ENCODE measurements at places on chromosomes 3 and 15.
A peak's percentile ranks its signal among the peaks of the same experiment; 100 is the strongest.

DNA sequence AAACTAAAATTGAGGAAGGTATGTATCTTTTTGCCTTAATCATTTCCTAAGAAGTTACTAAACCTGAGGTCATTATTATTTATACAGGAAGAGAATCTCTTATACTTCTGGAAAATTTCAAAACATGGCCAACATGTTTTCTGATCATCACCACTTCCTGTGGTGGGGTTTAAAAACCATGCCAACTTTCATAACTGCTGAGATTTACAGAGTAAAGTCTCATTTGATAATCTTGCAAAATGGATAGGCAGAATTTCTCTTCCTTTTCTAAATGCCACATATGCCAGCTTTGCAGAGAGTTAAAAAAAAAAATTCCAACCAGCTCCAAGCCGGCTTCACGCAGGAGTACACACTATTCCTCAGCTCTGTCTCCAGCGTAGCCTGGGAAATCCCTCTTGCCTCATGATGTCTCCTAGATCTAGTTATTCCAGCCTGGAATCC lies 124.3 kb upstream of the SPRED1 start:
- no peak for DNase-seq

- no peak for DNase-seq
Measured at GRCh38 chr3:14920536-14920935, 26.8 kb upstream of the NR2C2 start.

DNA sequence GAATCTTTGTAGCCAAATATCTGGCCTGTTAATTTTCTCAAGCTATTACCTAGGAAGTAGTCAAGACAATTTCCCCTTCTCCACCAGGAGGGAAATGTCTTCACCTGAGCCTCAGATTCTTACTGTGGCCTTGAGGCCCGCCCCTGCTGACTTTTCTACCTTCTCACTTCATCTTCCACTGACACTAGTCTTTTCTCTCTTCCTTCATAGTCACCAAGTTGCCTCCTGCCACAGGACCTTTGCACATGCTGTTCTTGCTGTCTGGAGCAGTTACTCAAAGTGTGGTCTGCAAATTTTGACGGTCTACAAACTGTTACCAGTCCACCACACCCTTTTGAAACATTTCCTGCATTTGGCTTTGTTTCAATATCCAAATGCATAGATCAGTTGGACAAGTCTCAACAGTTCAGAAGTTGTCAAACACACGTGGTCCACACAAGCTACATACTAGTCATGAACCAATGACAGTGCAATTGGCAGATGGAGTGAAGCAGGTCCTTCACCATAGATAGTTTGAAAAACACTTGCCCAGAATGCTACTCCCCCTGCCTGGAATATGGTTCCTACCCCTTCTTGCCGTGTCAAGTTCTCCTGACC lies 100.5 kb downstream of the OSBPL10 start:
- DNase-seq = no peak

- DNase-seq = no peak
Measured at GRCh38 chr3:12222775-12223485, 64.2 kb upstream of the TIMP4 start.

- no peak for DNase-seq
Measured at GRCh38 chr15:37220949-37221670, 120.8 kb upstream of the MEIS2 start.

- DNase-seq = no peak
Measured at GRCh38 chr3:173501931-173502489, 104.5 kb downstream of the NLGN1 start.

- no peak for DNase-seq
Measured at GRCh38 chr3:135272026-135272669, 477.1 kb downstream of the EPHB1 start.

DNA sequence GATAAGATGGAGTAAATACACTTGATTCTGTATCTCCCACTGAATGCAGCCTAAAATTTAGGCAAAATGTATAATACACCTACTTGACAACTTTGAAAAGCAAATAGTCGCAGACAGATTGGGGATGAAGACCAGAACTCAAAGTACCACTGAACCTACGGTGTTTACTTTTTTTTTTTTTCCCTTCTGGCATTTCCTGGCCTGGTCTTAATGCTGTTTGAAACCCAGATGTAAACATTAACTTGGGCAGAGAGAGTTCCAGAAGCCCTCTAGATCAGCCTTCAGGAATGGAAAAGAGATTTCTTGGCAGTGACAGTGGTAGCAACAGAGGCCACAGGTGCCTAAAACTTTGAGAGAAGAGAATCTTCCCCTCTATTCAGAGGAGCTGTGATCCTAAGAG lies 27.8 kb downstream of the ALPK3 start:
- no peak for DNase-seq

GRCh38 chr3:185555101-185555501 lies 2.7 kb upstream of the LIPH start:
- DNase-seq = no peak

DNA sequence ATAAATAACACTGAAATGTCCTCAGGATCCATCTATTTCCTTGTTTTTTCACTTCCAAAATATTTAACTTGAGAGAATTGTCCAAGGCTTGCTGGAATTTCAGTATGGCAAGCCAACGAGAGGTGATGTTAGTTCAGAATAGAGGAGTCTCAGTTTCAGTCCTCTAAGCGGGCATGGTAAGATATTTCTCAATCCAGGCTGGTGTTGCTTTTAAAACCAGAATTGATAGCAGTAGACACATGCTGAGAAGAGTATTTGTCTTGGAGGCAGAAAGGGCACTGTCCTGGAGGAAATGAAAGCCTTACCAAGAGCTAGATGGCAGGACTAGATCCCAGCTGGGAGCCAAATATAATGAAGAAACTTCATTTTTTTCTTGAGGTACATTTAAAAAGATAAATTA lies 23.1 kb downstream of the PHLDB2 start:
- DNase-seq = no peak

DNA sequence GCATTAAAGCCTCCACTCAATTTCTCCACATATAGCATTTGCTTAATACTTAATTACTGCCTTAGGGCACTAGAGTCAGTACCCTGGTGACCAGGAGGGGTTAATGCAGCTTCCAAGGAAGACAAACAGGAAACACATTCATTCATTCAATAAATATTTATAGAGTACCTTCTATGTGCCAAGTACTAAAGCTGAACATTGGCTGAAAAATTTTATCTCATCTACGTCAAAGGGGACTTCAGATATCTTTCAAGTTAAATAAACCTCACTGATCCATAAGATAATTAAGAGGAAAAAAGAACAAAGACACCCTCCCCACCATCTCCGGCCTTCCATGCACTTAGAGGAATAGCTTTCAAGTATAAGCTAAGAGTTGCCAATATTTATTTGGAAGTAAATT lies 156.9 kb upstream of the PRICKLE2 start:
- peak; percentile 11 for DNase-seq

- no peak for DNase-seq
Measured at GRCh38 chr3:155934230-155934629, 63.8 kb downstream of the GMPS start.

GRCh38 chr3:123102826-123103225 lies 36.0 kb downstream of the PDIA5 start:
- no peak for DNase-seq

DNA sequence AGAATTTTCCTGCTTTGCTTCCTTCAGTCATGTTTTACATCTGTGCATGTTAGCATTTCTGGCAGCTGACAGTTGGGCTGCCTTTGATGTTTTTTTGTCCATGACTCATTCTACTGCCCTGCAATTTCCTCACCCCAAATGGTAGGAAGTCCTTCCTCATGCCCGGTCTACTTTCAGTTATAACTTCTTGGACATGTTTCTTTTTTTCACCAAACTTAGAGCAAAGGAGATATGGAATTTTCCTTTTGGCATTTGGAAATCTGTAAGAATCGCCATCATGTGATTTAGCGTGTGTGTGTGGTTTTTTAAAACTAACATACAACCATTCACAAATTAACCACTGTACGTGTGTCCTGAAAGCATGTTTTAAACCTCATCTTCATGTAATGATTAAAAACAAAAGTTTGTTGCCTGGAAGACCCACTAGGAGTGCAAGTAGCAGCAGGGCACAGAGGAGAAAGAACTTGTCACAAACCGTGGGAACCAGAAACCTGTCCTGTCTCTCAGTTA lies 430.7 kb upstream of the CFAP20DC start:
- DNase-seq = no peak

- no peak for DNase-seq
Measured at GRCh38 chr3:14652-15051, 181.9 kb upstream of the CHL1 start.

- DNase-seq = no peak
Measured at GRCh38 chr3:136671921-136672320, 80.3 kb downstream of the STAG1 start.

- DNase-seq = no peak
Measured at GRCh38 chr15:63004211-63004610, 38.3 kb upstream of the TPM1 start.

GRCh38 chr15:56984681-56985481 lies 66.4 kb downstream of the TCF12 start:
- peak; percentile 51 for DNase-seq

- no peak for DNase-seq
Measured at GRCh38 chr15:48440084-48440483, 108.9 kb downstream of the DUT start.

- DNase-seq = no peak
Measured at GRCh38 chr3:134768837-134769236, 26.2 kb upstream of the EPHB1 start.

- DNase-seq = no peak
Measured at GRCh38 chr15:73046073-73046472, 6.2 kb upstream of the NEO1 start.

DNA sequence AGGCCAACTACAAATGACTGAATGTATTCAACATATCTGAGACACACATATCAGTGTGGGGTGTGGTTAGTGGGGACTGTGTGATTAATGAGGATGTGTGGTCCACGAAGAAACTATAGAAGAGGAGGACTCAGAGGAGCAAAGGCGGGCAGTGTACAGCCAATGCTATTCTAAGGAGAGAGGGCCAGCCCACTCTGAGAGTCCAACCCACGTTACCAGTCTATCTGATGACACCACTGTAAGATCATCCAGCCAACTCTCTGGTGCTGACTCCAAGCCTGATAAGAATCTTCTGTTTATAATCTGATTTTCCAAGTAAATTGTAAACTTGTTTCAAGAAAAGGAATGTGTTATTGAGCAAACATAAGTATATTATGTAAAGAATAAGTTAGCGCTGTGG lies 47.2 kb downstream of the MCF2L2 start:
- no peak for DNase-seq

- DNase-seq = peak; percentile 97
Measured at GRCh38 chr3:44439499-44440295, 37.8 kb downstream of the ZNF445 start.

- no peak for DNase-seq
Measured at GRCh38 chr3:177652556-177653291, 455.4 kb upstream of the TBL1XR1 start.

GRCh38 chr3:24318677-24319287 lies 175.9 kb downstream of the THRB start:
- no peak for DNase-seq

DNA sequence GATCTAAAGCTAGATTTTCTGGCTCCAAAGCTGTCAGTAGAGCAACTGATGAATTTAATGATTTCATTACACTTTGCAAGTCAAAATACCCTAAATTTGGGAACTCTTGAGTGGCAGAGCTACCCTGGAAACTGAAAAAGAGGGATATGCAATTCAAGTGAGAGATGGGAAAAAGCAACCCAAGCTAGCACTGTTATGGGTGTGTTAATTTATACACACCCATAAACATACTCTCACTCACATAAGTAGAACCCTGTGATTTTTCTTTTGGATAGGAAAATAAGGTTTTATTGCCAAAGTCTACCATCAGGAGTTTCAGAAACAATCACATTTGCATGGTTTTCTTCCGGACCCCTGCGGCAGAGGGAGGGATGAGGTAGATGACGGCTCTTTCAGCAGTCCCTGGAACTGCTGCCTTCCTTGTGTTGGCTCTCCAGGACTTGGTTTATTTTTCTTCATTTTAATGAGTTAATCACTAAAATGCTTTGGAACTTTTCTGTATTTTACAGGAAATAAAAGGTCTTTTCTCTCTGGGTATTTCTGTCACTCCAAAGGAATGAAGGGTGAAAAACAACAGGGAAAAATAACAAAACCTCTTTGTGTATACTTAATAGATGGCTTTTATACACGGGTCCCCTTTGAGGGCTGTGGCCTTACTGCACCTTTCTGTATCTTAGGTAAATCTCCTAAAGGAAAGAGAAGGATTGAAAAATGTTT lies 63.8 kb downstream of the TTC23 start:
- no peak for DNase-seq

- no peak for DNase-seq
Measured at GRCh38 chr3:14834121-14834520, 15.4 kb downstream of the FGD5 start.
